ENCODE measurements at places on chromosomes 16 and 17.

DNA sequence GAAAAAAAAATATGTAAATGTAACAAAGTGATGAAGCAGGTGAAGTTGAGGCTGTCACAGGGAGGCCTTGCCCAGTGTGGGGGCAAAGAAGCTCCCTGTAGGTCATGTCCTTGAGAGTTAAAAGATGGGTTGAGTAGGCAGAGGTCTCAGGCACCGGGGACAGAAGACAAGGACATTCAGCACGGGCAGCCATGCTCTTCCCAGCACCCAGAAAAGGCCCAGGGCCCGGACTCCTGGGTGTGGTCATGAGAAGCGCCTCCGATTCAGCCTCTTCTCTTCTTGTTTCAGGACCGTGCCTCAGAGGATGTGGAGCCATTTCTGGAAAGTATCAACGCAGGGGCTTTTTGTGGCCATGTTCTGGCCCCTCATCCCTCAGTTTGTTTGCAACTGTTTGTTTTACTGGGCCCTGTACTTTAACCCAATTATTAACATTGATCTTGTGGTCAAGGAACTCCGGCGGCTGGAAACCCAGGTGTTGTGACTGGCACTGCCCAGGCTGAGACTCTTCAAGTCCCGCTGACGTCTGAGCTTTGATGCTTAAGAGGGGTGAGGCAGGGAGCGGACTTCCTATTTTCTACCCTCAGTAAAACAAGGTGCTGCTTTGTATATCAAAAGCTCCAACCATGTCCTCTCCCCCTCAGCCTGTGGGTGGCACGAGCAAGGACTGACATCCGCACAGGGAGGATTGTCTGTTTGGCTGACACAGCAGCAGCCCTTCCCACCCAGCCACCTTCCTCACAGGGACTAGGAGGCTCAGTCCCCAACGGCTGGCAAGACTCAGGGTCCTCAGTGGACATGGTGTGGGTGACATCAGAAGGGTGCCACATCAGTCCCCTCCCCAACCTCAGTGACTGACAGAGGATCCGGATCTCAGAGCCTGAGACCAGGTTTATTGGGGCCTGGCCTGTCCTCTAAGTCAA, 26.5 kb downstream of the PLA2G10 start:
- DNase-seq, result no peak

DNA sequence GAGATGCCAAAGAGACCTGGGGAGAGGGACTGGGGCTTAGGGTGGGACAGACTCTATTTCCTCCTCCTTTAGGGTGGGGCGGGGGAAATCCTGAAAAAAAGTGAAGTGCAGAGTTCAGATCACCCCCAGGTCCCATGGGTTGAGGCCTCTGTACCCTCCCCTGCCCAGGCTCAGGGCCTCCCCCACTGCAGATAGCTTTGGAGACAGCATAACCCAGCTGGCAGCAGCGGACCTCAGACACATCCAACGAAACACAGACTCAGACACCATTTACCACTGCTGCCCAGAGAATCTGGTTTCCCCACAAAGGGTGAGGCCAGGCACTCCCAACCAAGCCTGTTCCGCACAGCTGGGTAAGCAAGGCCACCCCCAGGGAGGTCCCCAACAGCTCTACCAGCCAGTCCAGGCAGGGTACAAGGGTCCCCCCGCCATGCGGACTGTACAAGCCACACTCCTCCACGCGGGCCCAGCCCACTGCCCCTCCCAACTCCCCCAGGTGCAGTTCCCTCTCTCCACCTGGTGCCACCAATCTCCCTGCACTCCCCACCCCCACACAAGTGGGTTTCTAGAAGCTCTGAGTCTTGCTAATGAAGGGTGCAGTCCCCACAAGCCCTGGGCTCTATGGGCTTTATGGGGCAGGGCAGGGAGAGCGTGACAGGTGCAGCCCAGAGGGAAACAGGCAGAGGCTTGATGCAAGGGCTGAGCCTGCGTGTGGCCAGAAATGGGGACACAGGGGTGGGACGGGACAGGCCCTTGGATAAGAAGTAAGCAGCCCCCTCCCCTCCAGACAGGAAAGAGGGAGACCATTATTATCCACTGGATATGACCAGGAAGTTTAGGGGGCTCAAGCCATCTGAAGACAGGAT, 8.9 kb downstream of the RHBDF2 start:
- DNase-seq, result peak; percentile 78

DNA sequence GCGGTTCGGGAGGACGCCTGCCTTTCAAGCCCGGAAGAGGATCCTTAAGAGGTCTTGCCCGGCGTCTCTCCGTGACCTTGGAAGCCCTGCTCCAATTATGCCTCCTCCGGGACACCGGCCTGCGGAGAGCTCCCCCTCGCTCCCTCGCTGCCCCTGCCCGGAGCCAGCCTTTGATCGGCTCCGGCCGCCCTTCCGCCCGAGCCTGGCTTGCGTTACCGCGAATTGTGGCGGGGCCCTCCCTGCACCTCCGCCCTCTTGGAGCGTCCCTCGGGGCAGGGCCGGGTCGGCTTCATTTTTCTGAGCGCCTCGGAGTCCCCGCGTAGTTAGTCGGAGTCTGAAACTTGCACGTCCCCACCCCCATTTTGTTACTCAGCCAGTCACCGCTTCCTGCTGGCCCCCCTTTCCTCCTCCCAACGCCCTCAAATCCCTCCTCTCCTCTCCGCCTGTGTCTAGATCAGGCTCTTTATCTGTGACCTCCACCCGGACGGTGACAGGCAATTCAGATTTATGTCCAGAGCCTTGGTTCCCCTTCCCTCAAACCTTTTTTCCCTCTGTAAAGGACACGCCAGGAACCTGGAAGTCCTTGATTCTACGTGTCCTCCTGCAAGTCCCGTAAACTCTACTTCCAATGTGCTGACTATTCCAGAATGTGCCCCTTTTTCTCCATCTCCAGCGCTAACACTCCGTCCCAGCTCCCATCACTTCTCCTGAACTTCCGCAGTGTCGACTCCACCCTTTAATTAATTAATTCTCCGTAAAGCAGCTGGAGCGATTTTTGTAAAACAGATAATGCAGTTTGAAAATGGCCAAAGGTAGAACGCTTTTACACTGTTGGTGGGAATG, 569 bp upstream of the RABEP2 start:
- DNase-seq, result peak; percentile 38

DNA sequence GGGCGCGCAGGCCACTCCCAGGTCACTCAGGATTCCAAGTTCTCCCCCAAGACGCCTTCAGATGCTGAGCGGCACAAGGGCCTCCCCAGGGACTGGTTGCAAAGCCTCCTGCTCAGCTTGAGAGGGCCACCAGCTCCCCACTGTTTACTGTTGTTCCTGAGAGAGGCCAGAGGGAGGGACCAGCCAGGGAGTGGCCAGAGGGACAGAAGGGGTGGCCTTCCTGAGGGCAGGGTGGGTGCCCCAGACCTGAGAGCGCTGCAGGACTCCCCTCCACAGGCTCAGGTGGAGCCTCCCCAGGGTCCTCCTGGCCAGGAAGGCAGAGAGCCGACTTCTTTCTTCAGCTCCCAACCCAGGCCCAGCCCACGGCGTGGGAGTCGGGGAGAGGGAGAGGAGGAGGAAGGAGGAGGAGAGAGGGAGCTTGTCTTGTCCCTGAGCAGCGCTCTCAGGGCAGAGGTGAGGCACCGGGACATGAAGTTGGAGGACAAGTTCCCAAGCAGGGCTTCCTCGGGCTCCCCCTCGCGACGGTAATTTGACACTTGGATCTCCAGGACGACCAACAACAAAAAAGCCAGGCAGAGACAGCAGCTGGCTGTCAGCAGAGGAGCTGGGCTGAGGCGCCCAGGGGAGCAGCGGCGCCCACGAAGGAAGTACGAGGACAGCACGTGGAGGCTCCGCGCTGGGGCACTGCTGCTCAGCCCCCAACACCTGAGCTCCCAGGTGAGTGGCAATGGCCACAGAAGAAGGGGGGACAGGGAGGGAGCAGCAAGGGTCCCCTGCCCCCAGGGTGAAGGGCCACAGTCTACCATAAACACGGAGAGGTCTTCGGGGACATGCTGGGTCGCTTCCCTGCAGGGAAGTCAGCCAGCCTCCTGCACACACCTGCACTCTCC, 497 bp downstream of the SMIM5 start:
- peak; percentile 28 for DNase-seq

DNA sequence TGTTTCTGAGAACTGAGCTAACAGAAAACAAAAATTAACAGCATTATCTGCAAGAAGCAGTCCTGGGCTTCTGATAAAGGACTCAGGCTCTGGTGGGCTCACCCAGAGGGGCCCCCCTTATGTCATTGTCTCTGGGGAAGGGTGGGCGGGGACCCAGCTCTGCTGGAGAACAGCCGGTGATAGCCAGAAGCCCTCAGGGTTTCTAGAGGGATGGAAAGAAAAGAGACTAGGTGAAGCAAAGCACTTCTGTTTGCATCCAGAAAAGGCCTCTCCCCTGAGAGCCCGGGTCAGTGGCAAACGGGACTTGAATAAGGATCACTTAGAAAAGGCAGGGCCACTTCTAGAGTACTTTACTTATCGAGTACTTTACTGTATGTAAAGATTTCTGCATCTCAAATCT, 7.0 kb upstream of the CDC42EP4 start:
- no peak for DNase-seq

DNA sequence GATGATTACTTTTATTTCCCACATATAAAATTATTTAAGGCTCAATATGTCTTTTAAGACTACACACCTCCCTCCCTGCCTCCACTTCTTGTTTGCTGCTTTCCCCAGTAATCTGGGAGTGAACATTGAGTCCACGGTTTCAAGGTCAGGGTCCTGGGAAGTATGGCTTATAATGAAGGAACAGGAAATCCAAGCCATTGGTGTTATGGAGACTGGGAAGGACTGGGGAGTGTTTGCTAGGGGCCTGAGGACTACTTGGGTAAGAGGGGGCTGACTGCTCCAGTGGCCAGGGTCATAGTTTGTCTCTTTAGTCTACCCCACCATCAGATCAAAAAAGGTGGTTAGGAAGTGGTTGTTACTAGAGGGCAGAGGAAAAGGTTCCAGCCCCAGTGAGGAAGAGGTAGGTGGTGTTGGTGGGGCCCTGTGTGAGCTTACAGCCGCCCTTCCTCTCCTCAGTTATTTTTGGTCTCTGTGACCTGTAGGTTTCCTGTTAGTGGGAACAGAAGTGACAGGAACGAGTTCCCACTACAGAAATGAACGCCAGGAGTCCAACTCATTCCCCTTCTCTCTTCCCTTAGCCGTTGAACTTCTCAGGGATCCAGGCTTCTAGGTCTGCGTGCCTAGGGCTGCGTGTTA, 742 bp upstream of the SLC16A13 start:
- DNase-seq, result no peak

GRCh38 chr16:54143410-54143809, 143.2 kb downstream of the IRX3 start:
- DNase-seq, result no peak

DNA sequence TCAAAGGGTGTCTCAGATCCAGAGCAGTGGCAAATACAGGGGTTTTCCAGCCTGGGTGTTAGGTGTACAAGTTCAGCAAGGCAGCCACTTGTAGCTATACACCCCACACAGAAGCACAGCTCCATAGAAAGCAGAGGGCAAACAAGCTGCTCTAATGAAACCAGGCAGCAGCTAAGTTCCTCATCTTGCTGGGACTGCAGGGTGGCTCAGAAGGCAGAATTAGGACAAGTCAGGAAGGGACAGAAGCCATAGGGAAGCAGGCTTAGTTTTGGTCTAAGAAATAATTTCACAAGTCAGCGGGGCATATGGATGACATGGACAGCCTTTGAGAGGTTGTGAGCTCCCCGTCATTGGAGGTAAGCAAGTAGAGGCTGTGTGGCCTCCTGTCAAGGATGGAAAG, 23.7 kb downstream of the CNGB1 start:
- no peak for DNase-seq

DNA sequence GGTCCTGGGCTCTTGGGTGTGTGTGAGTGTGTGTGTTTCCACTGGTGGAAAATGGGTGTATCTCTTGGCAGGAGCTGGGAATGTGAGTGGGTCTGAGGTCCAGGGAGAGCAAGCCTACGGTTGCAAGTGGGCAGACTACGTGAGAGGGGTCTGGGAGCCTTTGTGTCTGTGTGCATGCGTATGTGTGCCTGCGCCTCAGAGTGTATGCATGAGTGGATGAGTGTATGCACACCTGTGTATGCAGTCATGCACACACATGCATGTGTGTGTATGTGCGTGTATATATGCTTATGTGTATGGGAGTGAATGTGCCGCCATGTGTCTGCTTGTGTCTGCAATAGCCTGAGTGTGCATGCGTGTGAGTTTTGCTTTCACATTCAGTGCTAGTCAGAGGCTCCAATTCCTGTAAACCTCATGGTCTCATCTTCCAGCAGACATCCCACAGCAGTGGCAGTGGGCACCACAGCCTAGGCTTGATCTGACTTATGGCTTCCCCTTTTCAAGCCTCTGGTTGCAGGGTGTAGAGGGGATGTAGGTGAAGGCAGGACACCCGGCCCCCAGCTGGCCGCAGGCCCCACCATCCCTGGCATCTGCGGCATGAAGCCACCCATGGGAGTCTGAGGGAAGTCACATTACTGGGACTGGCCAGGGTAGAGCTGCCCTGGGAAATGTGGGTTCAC, 19.7 kb upstream of the RMI2 start:
- peak; percentile 32 for DNase-seq

- no peak for DNase-seq
Observed at GRCh38 chr17:62780951-62781350, 27.2 kb downstream of the MARCHF10 start.

- DNase-seq, result no peak
Observed at GRCh38 chr16:11409398-11409797, 64.1 kb downstream of the RMI2 start.

DNA sequence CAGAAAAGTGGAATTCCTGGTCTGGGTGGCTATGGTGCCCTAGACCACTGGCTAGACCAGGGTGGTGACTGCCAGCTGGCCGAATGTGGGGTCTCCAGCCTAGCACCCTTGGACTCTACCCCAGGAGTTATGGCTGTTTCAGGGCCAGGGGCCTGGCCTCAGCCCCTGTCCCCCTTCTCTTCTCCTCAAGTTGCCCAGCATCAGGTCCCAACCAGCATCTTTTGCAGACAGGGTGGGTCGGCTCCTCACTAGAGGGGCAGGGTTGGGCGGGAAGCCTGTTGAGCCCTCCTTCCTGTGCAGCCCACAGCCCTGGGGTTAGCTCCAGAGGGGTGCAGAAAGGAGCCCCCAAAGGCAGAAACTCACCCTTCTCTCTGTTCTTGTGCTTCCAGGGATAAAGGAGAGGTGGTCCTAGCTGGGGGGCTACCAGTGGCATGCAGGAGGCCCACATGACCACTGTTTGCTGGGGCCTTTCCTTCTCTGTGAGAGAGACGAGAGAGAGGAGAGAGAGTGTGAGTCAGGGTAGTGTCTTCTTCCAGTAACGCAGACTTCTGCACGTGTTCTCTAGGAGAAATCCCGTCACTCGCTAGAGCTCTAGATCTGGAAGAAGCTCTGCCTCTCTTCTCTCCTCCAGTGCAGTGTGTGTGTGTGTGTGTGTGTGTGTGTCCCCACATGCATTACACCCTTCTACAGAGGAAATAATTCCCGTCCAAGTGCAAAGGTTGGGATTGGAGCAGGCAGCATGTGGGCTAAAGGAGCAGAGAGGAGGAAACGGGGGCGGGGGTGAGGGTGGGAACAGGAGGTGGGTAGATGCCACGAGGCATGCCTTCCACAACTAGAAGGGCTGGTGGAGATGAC, 209.4 kb downstream of the SEC14L1 start:
- DNase-seq, result no peak

- DNase-seq, result no peak
Observed at GRCh38 chr17:75090871-75091854, 3.4 kb downstream of the SLC16A5 start.

GRCh38 chr17:63142836-63143235, 176.8 kb downstream of the TANC2 start:
- DNase-seq, result no peak

- DNase-seq, result no peak
Observed at GRCh38 chr16:78368121-78369102, 269.0 kb downstream of the WWOX start.

Data from CD14-positive monocyte (primary cell).